Aorta (tissue), 5 donors: ENCODE measurements at places on chromosomes 4 and X. TPM values are rescaled to one million over a fixed set of nuclear protein-coding genes. Genes with fewer than 3 reads are reported as not detected.

The DOK7 gene
- 3.3 TPM for total RNA-seq

DNA sequence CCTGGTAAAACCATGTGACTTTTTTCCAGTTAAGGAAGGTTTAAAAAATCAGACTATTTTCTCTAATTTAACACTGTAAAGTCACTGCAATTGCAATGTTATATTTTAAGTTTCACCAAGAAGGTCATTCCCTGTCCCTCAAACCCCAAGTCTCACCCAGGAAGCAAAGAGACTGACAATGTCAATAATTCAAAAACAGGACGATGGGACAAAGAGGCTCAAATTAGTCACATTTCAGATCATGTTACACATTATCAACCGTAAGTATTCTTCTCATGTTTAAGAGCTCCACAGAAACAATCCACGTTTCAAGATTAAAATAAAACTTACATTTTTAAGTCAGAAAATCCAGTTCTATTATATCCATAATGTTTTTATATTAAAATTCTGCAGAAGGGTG, 13.2 kb downstream of the SHISA3 start:
- H3K27ac ChIP-seq = no peak overlapping the region
- no peak for DNase-seq
- no peaks in the 10 kb centered on the region for H3K27me3 ChIP-seq
- H3K4me3 ChIP-seq = no peak overlapping the region
- H3K36me3 ChIP-seq = no peaks in the 10 kb centered on the region

DNA sequence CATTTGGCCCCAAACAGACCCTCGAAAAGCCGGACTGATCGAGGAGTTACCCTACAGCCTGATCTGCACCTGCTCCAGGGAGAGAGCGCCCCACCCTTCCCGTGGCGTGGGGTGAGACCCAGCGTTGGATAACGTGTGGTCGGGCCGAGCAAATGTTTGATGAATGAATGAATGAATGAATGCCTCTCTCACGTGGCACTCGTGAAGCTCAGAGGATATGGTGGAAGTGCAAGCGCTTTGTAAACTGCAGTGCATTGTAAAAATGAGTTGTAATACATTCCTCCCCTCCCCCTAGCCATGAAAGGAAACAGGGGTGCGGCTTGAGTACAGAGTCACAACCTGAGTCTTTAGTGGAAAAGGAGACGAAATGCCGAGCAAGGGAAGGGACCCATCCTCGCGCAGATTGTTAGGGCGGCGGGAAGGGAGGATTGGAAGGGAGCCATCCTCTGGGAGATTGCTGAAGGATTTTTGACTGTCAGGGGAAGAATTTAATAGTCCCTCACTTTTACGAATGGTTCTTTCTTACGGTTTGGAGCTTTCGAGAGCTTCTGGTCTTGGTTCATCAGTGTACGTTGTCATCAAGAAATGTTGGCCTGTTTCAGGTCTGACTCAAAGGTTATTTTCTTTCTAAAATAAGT, 772 bp upstream of the FBXW7 start:
- no peaks in the 10 kb centered on the region for H3K27me3 ChIP-seq
- H3K27ac ChIP-seq = peak overlapping the region; percentile 37
- peak overlapping the region; percentile 58 for H3K4me3 ChIP-seq
- DNase-seq = no peak
- H3K4me1 ChIP-seq = no peaks in the 10 kb centered on the region
- peaks cover 3% of the 10 kb centered on the region for H3K36me3 ChIP-seq

DNA sequence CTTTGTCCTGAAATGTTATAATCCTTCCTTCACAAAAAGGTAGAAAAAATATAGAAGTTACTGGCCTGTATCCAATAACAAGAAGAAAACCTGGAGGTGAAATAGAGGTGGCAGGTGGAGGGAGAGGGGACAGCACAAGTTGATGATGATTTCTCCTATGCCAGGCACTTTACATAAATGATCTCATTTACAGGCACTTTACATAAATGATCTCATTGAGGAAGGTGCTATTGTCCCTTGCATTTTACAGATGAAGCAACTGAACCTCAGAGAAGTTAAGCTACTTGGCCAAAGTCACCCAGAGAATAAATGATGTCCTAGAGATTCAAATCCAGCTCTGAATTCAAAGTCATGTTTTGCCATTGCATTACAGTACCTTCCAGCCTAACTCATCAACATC, 7.1 kb upstream of the OPHN1 start:
- no peaks in the 10 kb centered on the region for H3K27me3 ChIP-seq
- no peak overlapping the region for H3K4me3 ChIP-seq
- H3K36me3 ChIP-seq = no peaks in the 10 kb centered on the region
- DNase-seq = no peak
- no peak overlapping the region for H3K27ac ChIP-seq
- H3K4me1 ChIP-seq = no peaks in the 10 kb centered on the region

- no peaks in the 10 kb centered on the region for H3K4me1 ChIP-seq
- no peaks in the 10 kb centered on the region for H3K36me3 ChIP-seq
- no peak for DNase-seq
Measured at GRCh38 chrX:9458516-9459078, 6.3 kb upstream of the TBL1X start.

The DDX53 gene
- not detected for total RNA-seq

DNA sequence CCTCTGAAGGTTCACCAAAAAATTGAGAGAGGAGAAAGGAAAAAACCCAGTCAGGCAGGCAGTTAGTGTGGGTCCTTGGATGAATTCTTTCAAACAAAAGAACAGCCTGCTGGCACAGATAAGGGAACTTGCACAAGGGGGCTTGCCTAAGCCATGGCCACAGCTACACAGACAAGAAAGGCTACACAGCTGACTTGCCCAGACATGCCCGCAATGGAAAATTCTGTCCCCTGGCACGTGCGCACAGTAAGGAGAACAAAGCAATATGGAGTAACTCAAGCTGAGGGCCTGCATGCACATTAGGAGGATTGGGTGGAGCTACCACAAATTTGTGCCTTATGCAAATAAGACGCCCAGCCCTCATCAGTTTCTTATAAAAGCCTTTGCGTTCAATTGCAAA, 512.5 kb upstream of the HTR2C start:
- no peaks in the 10 kb centered on the region for H3K27me3 ChIP-seq
- no peak overlapping the region for H3K4me3 ChIP-seq
- no peaks in the 10 kb centered on the region for H3K4me1 ChIP-seq
- H3K27ac ChIP-seq = no peak overlapping the region
- no peaks in the 10 kb centered on the region for H3K36me3 ChIP-seq

DNA sequence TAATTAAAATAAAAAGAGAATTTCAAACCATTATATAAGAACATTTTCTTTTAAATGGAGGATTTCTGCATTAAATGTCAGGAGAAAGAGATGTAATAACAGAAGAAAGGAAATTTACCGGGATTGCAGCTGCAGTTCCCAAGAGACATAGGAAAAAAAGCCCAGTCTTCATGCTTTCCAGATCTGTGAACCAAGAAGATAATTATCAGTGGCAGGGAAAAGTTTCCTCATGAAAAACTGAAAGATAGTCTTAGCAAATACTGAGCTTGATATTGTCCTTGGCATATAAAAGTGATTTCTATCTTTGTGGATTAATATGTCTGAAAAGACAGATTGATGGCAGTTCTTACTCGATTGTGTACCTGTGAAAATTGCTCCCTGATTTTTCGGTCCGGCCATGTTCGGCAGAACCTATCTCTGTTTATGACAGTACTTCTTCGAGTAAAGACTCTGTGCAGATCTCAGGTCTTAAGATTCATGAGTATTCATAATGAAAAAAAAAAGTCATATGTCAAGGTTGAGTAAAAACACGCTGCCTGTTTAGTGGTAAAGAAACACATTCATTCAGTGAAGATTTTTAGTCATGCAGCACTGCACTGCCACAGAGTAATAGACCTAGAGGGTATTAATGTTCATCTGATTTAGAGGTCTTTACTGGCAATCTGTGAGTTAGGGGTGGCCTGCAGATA, 29.6 kb downstream of the SPARCL1 start:
- H3K36me3 ChIP-seq = peaks cover 4% of the 10 kb centered on the region
- no peak overlapping the region for H3K27ac ChIP-seq
- H3K4me1 ChIP-seq = peaks cover 10% of the 10 kb centered on the region
- no peaks in the 10 kb centered on the region for H3K27me3 ChIP-seq

DNA sequence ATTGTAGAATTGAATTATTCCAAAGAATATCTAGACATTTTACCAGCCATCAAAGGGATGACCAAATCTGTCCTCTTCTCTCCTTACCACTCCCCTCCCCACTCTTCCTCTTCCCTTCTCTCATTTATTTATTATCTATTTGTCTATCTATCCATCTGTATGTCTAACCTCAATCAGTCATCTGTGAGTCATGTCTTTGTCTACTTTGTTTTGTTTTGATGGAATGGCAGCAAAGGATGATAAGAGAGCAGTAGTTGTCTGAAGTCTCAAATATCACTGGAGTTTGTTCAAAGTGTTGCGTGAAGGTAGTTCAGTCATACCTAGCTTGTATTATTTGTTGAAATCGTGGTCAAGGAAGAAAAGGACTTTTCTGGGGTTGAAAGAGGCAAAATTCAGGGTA, 34.7 kb upstream of the PGRMC2 start:
- peaks cover 2% of the 10 kb centered on the region for H3K36me3 ChIP-seq
- no peaks in the 10 kb centered on the region for H3K27me3 ChIP-seq
- no peaks in the 10 kb centered on the region for H3K4me1 ChIP-seq
- no peak overlapping the region for H3K27ac ChIP-seq

DNA sequence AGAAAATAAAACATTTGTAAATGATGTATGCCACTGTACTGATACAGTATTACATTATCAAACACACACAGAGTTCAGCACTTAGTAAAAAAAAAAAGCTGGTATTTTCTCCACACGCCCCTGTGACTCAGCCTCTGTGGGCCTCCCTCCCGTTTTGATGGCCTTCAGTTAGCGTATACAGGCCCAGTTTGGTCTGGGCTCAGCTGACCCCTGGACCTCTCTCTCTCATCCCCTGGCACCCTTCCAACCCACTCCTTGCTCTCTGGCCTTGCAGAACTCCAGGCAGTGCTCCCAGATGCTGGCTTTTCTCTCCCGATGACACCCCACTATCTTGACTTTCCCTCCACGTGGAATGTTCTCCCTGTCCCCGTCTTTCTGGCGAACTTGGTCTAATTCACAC, 89.0 kb upstream of the LIMCH1 start:
- no peaks in the 10 kb centered on the region for H3K27me3 ChIP-seq
- H3K4me1 ChIP-seq = peaks cover 7% of the 10 kb centered on the region
- H3K36me3 ChIP-seq = no peaks in the 10 kb centered on the region
- no peak overlapping the region for H3K27ac ChIP-seq

The TEX13C gene
- not detected for total RNA-seq

DNA sequence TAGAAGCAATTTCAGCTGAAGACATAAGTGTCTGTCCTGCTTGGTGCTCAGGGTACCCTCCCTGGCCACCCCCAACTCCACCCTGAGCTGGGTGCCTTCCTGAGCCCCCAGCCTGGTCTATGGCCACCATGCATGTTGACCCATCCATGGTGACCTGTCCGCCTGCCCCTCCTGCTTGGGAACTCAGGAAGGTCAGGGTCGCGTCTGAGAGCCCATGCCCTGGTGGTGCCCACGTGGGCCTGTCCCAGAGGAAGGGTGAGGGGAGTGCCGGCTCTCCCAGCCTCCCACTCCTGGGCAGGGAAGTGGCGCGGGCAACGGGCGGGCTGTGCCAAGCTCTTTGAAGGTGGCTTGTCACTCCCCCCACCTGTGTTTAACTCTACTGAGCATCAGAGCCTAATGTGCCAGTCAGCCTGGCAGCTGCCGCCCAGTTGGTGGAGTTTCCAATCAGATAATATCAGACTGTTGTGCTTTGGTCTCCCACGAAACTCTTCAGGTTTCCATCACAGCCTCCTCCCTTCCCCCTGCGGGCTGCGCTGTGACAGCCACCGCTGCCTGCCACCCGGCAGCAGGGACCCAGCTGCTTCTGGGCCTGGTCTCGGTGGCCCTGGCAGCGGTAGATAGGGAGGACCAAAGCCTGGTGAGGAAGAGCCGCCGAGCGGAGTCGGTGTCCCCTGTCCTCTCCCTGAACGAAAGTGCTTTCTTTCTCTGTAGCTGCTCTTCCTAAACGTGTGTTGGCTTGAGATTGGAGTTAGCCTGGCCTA, 4.8 kb downstream of the SH3BP2 start:
- no peak overlapping the region for H3K4me3 ChIP-seq
- H3K27ac ChIP-seq = no peak overlapping the region
- no peaks in the 10 kb centered on the region for H3K36me3 ChIP-seq
- H3K4me1 ChIP-seq = no peaks in the 10 kb centered on the region
- H3K27me3 ChIP-seq = no peaks in the 10 kb centered on the region

The SLITRK4 gene
- 4.1 TPM for total RNA-seq

The KANTR gene
- 16.6 TPM for total RNA-seq

DNA sequence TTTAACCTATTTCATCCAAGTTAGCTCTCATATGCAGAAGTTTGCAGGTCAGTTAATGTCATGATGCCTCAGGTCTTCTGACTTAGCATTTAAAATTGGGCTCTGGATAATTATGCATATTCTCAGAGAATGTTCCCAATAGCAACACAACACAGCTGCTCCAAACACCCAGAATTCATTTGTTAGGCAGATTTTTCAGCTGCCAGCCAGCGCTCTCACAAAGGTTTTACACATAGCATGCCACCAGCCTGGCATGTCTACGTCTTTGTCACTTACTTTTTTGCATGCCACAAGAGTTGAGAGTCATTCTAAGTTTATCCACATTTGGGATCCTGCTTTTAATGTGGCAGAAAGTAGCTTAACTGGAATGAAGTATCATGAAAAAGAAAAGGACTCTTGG, 84.8 kb downstream of the LIMCH1 start:
- no peak overlapping the region for H3K27ac ChIP-seq
- H3K27me3 ChIP-seq = no peaks in the 10 kb centered on the region
- peaks cover 5% of the 10 kb centered on the region for H3K4me1 ChIP-seq

DNA sequence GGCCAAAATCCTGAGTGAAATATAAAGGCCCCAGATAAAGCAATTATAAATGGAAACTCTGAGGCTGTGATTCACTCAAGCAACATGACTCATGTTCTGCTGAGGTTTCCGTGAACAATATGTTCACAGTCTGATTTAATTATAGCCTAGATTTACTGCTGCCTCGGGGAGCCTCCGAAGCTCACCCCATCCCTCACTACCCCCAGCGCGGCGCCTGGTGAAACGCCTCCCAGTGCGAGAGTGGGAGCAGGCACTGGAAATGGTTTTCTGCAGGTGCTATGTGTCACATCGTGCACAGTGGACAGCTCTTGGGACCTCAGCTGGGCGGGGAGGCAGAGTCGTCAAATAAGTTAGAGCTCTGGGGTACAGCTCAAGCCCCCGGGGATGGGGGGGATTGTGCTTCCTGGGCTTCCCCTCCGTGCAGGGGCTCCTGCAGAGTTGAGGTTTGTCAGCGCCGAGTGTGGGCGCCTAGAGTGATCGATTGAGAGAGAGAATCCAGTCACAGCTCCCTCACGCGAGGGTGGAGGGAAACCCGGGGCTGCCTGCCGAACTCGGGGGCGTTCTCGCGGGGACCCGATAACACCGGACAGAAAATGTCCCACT, 110.6 kb downstream of the PHKA2 start:
- DNase-seq = peak; percentile 82
- H3K4me3 ChIP-seq = no peak overlapping the region
- no peaks in the 10 kb centered on the region for H3K27me3 ChIP-seq
- H3K27ac ChIP-seq = peak overlapping the region; percentile 74

- no peaks in the 10 kb centered on the region for H3K27me3 ChIP-seq
- H3K4me3 ChIP-seq = no peak overlapping the region
- H3K4me1 ChIP-seq = peaks cover 5% of the 10 kb centered on the region
- H3K27ac ChIP-seq = no peak overlapping the region
- H3K36me3 ChIP-seq = no peaks in the 10 kb centered on the region
- DNase-seq = no peak
Measured at GRCh38 chrX:30948626-30949025, 59.6 kb upstream of the TAB3 start.
